ENCODE measurements at places on chromosomes 4 and X.
A peak's percentile ranks its signal among the peaks of the same experiment; 100 is the strongest.

DNA sequence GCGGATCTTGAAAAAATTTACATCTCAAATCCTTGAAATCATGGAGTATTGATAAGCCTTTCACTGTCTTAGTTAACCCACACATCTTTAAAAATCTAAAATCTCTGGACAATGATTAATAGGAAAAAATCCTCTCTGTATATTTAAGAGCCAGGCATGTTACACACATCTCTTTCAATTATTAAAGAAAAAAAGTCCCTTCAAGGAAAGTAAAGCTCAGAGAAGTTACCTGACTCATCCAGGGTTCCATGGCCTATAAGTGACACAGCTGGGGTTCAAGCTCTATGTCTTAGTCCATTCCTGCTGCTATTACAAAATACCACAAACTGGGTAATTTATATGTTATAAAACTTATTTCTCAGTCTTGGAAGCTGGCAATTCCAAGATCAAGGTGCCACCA, 14.2 kb upstream of the FGF16 start:
- DNase-seq: no peak

DNA sequence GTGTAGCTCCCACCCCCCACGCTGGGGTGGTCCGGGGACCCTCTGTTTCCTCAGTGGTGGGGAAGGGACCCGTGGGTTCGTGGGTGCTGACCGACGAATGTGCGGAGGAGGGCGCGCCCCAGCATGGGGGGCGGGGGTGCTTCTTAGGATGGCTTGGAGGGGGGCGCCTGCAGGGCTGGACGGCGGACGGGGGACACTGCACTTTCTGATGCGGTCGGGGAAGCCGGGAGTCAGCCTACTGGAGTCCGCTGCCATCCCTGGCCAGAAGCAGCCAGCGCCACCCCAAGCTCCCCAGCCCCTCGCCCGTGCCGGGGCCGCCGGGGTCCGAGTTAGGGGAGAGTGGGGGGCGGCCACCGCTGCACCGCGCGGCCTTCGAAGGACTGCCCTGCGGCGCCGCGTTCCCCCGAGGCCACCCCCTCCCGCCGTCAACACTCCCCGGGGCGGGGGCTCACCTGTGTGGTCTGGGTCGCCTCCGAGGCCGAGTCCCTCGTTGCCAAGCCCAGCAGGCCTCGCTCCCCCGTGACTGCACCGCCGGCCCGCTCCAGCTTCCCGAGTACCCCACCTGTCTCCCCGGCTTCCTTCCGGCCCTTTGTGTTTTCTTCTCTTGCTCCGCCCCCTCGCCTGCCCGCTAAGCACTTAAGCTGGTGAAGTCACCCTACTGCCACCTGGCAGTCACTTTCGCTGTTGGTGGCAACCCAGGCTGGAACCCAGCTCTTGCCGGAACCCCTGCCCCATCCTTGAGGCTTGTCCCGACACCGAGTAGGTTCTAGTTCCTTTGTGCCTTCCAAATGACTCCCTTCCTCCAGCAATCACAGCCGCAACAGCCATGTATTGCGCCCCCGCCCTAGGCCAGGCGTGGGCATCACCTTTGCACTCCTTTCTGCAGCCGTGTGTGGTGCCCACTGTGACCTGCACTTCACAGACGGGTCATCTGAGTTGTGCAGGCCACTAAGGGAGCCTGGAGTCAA, at the start of gene OCIAD2:
Gene OCIAD2 (minus strand): TSS at position 569 of the 968 bp plus-strand sequence. CDS start 2,225 bp downstream, outside the sequence.
- peak; percentile 66 for DNase-seq

GRCh38 chr4:82900066-82900410, 497 bp upstream of the THAP9 start:
- DNase-seq: no peak

GRCh38 chrX:103051260-103051789, 12.6 kb downstream of the BEX1 start:
- no peak for DNase-seq

DNA sequence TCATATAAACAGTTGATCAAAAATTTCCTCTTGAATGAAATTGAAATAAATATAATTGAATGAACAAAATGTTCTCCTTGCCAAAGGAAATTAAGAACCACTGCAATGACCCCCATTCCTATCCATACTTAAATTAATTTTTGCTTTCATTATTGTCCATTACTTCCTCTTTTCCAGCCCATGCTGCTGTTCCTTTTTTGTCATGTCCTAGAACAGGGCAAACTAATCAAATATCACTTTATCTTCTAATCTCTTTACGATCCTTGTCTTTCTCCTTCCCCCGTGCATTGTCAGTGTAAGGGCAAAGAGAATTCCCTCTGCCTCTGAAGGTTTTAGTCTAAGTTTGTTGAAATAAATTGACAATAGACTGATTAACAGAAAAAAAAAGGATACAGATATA, 203.0 kb downstream of the CENPC start:
- DNase-seq: no peak

DNA sequence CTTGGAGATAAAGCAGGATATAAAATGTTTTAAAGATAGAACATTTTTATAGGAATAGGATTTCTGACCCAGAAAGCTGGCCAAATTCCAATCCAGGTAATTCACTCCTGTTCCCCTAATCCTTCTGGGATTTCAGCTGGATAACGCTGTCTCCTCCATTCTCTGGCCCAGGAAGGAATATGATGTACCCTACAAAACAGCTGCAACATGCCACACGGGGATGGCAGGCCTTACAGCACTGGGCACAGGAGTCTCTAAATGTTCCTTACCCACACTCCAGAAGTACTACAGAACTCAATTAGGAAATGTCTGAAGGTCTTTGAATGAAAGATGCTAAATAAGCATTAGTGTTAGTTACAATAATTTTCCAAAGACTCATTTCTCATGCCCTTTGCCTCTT, 15.8 kb downstream of the CAMK2D start:
- DNase-seq: no peak

GRCh38 chr4:91914176-91914804, 389.5 kb upstream of the GRID2 start:
- no peak for DNase-seq

DNA sequence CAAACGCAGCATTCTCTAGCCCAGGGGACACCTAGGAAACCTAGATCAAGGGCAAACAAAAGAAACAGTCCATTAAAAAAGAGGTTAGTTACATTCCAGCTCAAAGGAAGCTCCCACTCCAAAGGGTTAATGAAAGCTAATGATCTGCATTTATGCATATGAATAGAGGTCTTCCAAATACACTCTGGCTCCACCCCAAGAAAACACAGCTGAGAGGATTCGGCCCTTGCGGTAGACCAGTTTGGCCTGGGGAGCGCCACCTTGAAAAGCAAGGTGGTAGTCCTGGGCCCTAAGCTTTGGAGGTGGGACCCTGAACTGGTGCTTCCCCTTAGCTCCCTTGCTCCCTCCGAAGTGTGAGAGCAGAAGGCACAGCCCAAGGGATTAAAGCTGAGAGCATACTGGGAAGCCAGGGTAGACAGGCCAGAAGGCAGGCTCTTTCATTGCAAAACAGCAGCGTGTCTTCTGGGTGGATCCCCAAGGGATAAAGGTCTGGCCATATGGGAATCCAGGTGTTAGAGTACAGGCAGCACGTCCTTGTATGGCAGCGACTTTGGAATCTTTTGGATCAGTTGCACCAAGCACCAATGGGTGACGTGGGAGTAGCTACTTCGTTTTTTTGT, 3.7 kb downstream of the GABRQ start:
- DNase-seq: no peak

GRCh38 chr4:16187455-16187854, 38.8 kb downstream of the TAPT1 start:
- no peak for DNase-seq

DNA sequence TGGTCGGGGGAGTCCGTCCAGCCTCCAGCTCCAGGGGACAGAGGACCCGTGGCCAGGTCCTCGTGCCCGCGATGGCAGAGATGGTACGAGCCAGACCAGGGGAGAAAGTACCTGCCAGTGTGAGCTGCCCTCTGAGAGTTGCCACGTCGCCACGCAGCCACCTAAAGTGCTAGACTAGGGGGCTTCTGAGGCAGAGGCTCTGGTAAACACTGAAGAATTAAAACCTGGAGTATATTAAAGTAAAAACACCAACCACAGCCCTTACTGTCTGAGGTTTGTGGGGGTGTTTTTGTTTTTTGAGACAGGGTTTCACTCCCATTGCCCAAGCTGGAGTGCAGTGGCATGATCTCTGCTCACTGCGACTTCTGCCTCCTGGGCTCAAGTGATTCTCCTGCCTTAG, 60.1 kb upstream of the SORCS2 start:
- DNase-seq: no peak

DNA sequence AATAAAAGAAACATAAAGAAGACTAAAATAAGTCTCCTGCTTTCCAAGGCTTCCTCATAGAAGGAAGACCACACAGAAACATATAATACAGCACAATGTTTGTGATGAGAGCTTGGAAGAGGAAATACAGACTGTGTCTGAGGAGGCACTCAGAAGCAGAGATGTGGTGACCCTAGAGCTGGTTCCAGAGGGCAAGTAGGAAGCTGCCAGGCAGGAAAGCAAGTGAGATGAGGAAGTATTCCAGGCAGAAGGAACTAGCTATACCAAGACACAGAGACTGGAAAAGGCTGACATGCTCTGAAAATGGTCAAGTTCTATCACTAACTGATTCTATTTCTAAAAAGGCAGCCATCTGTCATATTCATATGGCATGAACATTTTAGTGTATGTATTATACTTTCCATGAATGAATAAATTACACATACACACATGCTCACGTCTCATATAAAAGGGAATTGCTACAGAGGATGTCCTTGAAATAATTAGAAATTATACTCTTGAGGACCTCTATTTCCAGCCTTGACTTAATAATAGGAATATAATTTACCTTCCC, 16.6 kb upstream of the HSFX2 start:
- DNase-seq: no peak

DNA sequence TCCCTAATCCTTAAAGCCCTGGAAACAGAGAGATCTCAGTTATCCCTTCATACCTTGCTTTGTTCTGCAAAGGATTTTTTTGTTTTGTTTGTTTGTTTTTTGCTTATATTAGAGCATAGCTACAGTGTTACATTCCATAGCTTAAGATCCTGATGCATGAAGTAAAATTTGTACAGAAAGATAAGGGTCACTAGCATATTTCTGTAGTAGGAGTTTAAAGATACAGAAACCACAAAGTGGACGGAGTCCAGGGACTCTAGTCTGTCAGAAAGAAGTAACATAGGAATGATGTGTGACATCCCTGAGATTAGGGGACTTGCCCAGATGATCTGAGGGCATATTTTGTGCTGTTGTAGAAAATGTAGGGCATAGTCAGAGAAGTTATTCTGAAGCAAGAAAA, 151.9 kb upstream of the PLAC1 start:
- no peak for DNase-seq

- no peak for DNase-seq
Measured at GRCh38 chrX:136814847-136815750, 34.4 kb upstream of the ARHGEF6 start.

- DNase-seq: no peak
Measured at GRCh38 chr4:22596409-22596808, 80.5 kb upstream of the ADGRA3 start.

- no peak for DNase-seq
Measured at GRCh38 chr4:107999932-108000539, 10.3 kb downstream of the HADH start.

- no peak for DNase-seq
Measured at GRCh38 chr4:81638698-81639097, 167.0 kb upstream of the RASGEF1B start.

- DNase-seq: no peak
Measured at GRCh38 chrX:37347420-37347819, 1.7 kb upstream of the PRRG1 start.

- peak; percentile 57 for DNase-seq
Measured at GRCh38 chr4:129095811-129096454, at the start of gene C4orf33. TSS of gene C4orf33 (plus strand) at chr4:129096152. CDS start at chr4:129102611, 6,459 bp downstream.

GRCh38 chr4:52614241-52614640, 44.9 kb downstream of the USP46 start:
- DNase-seq: no peak

DNA sequence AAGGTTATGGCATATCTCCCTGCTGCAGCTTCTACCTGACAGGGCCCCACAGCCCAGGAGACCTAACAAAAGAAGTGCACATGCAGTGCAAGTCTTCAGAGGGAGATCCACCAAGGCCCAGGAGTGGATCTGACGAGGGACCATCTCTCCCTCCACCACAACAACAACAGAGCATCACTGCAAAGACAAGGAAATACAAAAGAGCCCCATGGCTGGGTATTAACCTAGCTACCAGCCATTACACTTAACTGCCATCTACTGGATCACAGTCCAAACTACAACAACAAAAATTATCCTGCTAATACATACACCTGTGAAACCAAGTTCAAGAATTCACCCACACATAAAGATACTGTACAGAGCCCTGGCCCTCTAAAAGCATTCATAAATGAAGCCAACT, 280.2 kb upstream of the SLC7A11 start:
- no peak for DNase-seq

DNA sequence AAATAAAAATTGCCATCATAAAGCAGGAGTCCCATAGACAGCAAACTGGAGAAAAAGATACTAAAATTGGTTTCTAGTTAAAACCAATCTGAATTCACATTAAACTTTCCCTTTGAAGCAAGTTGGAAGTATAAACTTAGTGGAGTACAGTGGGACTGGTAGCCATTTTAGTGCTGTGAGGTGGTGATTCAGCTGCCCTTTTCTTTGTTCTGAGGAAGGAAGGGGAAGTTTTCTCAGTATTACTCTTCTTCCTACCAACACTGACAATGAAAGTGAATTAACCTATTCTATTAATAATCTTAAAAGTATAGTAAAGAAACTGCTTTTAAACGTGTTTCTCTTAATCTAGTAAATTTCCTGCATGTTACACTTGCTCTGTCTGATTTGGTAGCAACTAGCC, 36.7 kb downstream of the SLC9A6 start:
- DNase-seq: no peak

GRCh38 chr4:86011117-86011516, 348.7 kb downstream of the MAPK10 start:
- no peak for DNase-seq

DNA sequence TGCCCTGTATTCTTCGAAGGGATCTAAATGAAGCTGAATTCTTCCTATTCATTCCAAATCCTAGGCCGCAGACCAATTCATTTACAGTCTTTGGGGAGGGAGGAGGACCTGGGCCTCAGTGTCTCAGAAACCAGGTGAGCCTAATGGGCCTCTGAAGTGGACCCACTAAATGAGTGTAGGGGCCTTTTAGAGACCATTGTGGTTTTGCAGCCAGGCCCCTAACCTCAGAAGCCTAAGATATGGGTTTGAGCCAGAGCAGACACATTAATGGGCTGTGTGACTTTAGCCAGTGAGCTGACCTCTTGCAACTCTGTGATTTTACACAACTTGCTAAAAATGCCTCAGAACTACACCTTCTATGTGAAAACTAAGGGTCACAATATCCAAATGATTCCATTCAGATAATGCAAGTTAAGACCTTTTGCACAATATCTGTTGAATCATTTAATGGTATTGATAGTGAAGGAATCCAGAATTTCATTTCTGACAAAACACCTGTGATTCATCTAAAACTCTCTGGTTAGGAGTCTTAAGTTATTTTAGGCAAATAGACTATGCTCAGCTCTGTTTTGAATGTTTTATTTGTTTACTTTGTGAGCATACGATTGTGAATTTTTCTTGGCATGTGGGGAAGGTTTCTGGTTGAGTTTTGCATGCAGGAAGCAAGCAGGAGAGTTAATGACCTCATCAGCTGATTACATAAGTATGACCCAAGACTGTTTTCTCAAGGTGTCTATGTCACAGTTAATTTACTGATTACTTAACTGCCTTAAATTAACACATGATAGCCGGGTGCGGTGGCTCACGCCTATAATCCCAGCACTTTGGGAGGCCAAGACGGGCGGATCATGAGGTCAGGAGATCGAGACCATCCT, 75.0 kb downstream of the EVC start:
- no peak for DNase-seq

- no peak for DNase-seq
Measured at GRCh38 chrX:54695816-54696487, 102.1 kb downstream of the ITIH6 start.

- DNase-seq: peak; percentile 73
Measured at GRCh38 chrX:107673933-107674479, 45.7 kb downstream of the PRPS1 start.
